Liver (tissue), 10 donors: ENCODE measurements at places on chromosomes 6 and 20. TPM values are rescaled to one million over a fixed set of nuclear protein-coding genes. Genes with fewer than 3 reads are reported as not detected.

Gene IRAK1BP1
- 0.84 TPM for total RNA-seq

GRCh38 chr20:44597930-44598329, 15.6 kb downstream of the PKIG start:
- no peak for DNase-seq
- no peak overlapping the region for H3K4me3 ChIP-seq
- peaks cover 8% of the 10 kb centered on the region for H3K4me1 ChIP-seq
- H3K27ac ChIP-seq, result peak overlapping the region; percentile 65
- H3K27me3 ChIP-seq, result no peaks in the 10 kb centered on the region

DNA sequence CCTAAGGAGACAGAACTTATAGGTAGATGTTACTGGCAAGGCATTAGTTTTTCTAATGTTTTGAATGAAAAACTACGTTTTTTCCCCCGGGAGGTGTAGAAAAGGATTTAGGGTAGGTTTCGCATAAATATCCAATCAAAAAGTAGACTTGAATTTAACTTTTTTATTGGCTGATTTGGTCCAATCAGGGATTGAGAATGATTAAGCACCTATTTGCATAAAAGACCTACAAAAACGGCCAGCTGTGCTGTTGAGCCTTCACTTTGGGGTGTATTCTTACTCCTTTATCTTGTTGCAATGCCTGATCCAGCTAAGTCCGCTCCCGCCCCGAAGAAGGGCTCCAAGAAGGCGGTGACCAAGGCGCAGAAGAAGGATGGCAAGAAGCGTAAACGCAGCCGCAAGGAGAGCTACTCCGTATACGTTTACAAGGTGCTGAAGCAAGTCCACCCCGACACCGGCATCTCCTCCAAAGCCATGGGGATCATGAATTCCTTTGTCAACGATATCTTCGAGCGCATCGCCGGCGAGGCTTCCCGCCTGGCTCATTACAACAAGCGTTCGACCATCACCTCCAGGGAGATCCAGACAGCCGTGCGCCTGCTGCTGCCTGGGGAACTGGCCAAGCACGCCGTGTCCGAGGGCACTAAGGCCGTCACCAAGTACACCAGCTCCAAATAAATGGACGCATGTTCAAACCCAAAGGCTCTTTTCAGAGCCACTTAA, 113.5 kb upstream of the BTN3A2 start:
- no peak overlapping the region for H3K27ac ChIP-seq
- DNase-seq, result peak; percentile 84
- peaks cover 3% of the 10 kb centered on the region for H3K4me1 ChIP-seq
- H3K27me3 ChIP-seq, result peaks cover 9% of the 10 kb centered on the region
- peak overlapping the region; percentile 18 for H3K4me3 ChIP-seq
- no peaks in the 10 kb centered on the region for H3K36me3 ChIP-seq

Gene GCNT2
- total RNA-seq, result 16.7 TPM

GRCh38 chr20:25525867-25526266, 59.5 kb downstream of the NINL start:
- H3K4me3 ChIP-seq, result no peak overlapping the region
- H3K4me1 ChIP-seq, result no peaks in the 10 kb centered on the region
- peak overlapping the region; percentile 11 for H3K27ac ChIP-seq
- H3K27me3 ChIP-seq, result no peaks in the 10 kb centered on the region
